Fibroblast of pulmonary artery (primary cell): ENCODE measurements at places on chromosomes 5 and 9.

DNA sequence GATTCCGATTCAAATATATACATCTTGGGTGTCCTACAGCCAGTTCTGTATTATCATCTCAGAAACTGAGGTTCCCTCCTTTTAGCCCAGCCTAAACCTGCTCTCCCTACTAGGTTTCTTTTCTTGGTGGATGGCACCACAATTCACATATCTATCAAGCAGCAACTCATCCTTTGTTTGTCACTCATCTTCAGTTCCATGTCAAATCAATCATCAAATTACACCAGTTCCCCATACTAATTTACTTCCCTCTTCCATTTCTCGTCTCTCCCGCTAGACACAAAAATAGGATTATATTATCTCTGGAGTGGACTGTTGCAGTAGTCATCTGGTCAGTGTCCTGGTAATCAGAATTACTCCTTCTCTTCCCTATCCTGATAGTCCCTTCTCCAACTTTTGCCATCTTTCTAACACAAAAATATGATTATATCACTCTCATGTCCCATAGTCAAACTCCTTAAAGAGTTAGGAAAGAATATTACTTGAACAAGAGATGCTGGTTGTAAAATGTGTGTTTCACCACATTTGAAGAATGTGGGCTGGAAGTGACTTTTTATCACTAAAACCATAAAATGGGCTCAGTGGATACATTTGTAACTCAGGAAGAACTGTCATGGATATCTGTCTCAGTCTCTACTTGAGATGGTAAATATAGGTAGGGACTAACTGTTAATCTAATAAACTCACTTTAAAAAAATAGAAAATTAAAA is 69.1 kb upstream of the RICTOR start:
- peak; percentile 29 for DNase-seq

GRCh38 chr5:113083481-113083880 is 106.9 kb downstream of the DCP2 start:
- DNase-seq, result no peak

DNA sequence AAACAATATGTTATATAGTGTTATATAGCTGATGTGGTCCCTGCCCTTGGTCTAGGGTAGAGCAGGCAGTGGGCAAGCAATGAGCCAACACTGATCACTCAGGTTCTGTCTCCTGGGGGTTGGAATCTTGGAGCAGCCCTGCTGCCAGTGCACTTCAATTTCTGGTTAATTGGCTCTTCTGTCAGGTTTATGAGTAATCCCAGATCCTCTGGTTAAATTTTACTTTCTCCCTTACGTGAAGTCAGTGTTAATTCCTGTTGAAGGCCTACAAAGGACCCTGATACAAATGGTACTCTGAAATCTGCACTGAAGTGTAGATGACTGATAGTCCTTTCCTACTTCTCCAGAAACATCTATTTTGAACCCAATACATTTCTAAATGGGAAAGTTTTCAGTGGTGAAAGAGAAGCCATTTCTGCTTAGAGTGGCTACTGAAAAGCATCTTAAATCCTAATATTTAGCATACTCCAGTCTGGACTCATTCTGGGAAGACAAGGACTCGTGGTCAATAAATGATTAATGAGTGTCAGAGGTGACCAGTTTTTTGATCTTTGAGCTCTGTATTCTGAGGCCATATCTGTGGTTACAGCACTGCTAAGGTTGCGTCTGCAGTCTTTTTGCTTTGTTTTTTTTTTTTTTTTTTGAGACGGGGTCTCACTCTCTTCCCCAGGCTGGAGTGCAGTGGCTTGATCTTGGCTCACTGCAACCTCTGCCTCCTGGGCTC is 442.4 kb downstream of the KIF4B start:
- no peak for DNase-seq

GRCh38 chr5:117455236-117456233 is 880.9 kb upstream of the SEMA6A start:
- no peak for DNase-seq

GRCh38 chr9:132026932-132027585 is 52.6 kb downstream of the MED27 start:
- DNase-seq, result peak; percentile 30

- DNase-seq, result no peak
Measured at GRCh38 chr5:179379321-179379890, 34.1 kb upstream of the ADAMTS2 start.

GRCh38 chr9:81826517-81826906 is 101.7 kb upstream of the SPATA31D4 start:
- DNase-seq, result peak; percentile 94
